Mesenteric fat pad (tissue), 1 donor: ENCODE measurements at places on chromosomes 7 and 10.

DNA sequence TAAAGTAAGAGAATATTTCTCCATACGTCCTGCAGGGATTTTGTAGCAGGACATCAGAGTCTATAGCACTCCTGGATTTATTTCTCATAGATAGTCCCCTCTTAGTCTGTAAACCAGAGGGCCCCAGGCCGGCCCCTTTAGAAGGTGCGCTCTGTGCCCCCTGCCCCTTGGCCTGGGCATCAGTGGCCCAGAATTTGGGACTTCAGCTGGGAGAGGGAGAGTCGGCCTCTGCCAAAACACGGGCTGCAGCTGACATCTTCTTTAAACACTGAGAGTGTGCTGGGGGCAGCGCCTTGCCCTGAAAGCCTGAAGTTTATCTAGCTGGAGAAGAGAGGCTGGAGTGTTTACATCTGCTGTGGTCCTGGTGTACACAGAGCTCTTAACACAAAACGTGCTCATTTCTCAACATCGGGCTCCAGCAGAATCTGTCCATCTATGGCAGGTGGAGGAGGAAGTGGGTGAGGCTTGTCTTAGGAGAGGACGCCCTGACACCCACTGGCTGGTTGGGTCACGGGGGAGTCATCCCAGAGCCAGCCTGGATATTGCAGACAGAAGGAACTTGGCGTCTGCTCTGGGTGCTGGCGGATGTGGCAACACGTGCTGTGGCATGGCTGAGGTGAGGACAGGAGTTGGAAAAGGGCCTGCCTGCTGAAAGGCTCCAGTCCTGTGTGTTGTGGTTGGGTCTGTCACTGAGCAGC lies 5.0 kb upstream of the TACR2 start:
- DNase-seq: no peak

DNA sequence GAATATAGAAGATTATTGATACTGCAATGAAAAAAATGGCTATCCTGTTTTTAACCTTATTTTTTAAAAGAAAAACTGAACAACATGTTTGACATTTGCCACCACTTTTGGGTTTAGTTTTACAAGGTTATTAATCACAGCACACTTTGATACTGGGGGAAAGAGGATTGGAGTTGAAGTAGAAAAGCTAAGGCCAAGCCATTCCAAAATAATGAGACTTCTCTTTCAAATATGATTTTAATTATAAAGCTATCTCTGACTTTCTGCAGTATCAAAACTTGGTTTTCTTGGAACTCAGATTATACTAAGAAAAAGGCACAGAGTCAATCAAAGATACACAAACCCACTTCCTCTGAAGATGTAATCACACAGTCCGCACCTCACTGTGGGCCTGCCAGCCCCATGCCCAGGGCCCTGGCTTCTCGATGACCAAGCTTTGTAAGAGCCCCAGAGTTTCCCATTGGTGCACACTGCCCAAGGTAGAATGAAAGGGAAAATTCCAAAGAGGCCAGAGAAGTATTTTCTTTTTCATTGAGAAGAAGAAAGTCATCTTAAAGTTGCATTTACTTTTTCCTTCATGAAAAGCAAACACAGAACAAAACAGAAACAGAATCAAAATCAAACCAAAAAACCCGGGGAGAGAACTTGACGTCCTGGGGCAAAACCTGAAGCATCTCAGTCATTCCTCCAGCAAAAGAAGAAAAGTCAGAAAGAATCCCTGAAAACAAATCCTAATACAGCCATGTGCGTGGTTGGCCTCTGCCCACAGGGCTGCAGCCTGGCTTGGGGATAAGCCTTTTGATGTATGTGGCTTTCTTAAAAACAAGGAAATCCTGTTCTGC lies 187.7 kb upstream of the KLF6 start:
- no peak for DNase-seq

- no peak for DNase-seq
Measured at GRCh38 chr10:101578192-101578591, 9.9 kb downstream of the POLL start.

GRCh38 chr10:132322586-132323048 lies 9.4 kb upstream of the LRRC27 start:
- DNase-seq: no peak

GRCh38 chr7:114678116-114678515 lies 243.8 kb upstream of the MDFIC start:
- DNase-seq: no peak

GRCh38 chr10:86851328-86852207 lies 95.1 kb downstream of the BMPR1A start:
- no peak for DNase-seq

DNA sequence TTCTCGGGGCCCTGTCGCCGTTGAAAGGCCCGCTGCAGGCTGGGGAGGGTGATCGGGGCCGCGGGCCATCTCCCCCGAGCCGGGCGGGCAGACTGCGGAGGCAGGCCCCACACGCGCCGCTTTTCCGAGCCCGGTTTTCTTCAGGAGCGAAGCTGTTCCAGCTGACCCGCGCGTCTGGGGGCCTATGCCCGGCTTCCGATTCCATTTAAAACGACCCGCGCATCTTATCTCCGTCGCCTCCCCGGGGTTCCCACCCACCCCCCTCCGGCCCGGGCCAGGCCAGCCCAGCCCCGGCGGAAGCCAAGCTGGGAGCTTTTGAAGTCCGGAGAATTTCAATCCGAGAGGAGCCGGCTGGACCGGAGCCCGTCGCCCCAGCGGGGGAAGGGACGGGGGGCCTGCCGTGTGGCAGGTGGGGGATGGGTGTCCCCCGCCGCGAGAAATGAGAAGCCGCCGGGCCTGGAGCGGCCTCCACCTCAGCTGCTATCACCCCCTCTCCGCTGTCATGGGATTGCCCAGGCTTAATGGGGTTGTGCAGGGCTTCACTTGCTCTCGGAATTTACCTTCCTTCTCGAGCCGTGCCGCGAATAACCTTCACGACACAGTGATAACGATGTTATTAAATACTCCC lies 3.1 kb upstream of the EVX1 start:
- DNase-seq: no peak

- DNase-seq: no peak
Measured at GRCh38 chr10:85604884-85605283, 761.7 kb downstream of the GRID1 start.

DNA sequence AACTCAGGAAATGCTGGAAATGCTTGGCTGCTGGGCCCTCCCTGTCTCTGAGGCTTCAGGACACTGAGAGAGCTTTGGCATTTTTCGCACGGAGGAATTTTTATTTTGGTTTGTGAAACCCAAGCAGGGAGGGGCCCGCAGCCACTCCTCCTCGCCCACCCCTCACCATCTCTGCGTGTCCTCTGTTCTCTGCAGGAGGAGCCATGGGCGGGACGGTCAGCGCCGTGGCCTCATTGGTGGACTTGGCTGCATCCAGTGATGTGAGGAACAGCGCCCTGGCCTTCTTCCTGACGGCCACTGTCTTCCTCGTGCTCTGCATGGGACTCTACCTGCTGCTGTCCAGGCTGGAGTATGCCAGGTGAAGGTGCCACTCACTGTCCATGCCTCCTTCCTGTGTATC lies 36.8 kb downstream of the SLC29A3 start:
- DNase-seq: no peak

- no peak for DNase-seq
Measured at GRCh38 chr7:103870664-103871063, 118.8 kb downstream of the RELN start.
